CD4-positive, alpha-beta T cell treated with Interleukin-15 for 1 hour (primary cell): ENCODE measurements at places on chromosomes 7 and 10.
A peak's percentile ranks its signal among the peaks of the same experiment; 100 is the strongest.

DNA sequence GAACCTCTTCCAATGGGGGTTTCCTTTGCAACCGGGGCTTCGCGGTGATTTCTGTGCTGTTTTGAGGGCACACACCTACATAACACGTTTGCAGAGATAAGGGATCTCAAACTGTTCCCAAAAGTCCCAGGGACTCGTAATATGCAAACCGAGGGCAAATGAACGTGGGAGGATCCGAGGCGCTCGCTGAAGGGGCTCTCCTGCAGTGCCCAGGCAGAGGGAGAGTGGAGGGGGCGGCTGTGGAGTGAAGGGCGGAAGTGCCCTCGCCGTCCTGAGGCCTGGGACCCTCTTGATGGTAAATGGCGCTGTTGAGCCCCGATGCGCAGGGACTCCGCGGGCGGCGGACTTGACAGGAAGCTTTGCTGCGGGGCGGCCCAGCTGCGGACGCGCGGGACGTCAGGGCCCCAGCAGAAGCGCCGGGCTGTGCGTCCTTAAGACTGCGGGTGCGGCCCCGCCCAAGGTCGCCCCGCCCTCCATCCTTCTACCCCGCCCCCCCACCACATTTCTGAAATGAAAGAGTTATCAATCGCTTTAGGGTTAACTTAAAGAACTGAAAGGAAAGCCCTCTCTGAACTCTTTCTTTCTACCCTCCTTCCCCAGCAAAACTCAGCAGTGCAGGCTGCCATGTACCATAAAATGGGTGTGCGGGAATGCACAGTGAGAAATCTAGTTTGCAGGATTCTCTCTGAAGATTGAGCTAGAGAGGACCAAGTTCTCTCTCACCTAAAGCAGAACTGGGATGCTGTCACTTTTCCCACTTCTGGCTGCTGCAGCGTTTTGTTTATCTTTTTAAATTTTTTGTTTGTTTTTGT lies 151.8 kb upstream of the YAE1 start:
- DNase-seq: peak; percentile 37

DNA sequence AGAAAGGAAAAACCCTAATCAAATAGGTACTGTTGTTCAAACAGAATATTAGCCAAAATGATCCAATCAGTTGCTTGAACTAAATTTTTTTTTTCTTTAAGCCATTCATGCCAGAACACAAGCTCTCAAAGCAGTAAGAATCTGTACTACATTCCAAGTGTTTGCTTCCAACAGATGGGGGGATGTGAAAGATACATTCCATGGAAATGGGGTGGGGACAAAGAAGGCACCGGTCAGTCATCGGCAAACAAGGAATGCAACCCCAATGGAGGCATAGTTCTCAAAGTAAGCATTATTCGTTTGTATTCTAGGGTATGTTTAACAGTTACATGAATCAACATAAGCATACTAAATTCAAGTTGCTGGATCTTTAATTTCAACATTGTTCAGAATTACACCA lies 32.5 kb downstream of the C10orf143 start:
- DNase-seq: no peak

- no peak for DNase-seq
Observed at GRCh38 chr10:114258274-114258840, 19.3 kb downstream of the VWA2 start.

DNA sequence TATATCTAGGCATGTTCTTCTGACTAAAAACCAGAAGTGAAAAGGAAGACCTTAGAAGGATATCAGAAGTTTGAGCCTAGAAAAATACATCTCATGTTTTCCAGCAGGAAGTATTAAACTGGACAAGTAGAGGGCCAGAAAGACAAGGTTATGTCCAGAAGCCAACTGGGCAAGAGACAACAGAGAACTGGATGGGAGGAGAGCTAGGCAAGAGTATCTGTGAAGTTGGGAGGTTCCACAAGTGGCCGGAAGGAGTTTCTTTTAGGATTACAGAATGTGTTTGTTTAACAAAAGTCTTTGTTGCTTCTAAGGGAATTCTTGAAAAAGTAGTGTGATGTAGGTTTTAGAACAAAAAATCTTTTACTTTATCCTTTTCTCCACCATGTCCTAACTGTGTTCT lies 86.4 kb downstream of the CYP26A1 start:
- DNase-seq: no peak

DNA sequence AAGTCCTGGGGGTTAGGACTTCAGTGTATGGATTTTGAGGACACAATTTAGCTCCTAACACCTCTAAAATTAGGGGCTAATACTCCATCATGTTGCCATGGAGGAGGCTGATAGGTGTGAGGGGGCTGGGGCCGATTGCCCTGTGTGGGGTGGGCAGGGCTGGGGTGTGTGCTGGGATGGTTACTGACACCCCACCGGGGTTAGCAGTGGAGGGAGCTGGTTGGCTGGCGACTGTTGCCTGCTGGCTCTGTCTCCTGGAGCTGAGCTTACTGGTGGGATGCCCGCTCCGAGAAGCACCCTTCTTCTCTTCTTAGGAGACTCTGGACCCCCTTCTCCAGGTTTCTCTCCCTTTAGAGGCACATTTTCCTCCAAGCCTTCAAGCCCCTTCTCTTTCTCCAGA lies 22.2 kb upstream of the SH2D4B start:
- DNase-seq: no peak

- DNase-seq: no peak
Observed at GRCh38 chr7:43954524-43955228, 28.4 kb downstream of the UBE2D4 start.

- no peak for DNase-seq
Observed at GRCh38 chr10:33725430-33725829, 391.0 kb upstream of the NRP1 start.

DNA sequence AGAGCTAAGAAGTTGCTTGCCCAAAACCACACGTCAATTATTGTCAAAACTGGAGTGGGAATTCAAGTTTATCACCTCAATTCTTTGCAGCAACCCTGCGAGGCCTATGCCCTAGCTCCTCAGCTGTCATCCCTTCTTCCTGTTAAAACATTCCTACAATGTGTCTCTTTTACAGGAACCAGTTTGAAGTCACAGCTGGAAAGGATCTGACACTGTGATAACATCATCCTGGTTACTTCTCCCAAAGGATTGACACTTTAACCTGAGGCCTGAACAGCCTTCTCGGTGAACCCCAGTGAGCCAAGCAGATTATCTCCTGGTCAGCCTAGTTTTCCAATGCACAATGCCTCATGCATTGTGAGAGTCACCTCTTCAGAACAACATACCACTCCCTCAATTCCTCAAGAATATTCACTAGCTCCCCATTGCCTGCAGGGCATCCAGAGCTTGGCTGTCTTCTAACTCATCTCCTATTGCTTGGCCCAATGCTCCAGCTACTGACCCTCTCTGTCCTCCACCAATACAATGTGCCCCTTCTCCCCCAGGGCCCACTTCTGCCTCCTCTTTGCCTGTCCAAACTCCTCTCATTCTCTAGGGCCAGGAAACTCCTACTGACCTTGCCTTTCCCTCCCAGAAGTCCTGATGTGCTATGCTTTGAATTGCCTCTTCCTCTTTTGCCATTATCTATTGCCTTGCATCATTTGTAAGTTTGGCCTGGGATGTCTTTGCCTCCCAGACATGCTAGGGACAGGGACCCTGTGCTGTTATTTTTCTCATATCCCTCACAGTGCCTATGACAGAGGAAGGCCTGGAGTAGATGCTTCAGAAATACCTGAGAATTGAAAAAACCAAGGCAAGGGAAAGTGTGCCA lies 10.4 kb upstream of the DLG5 start:
- no peak for DNase-seq
